ENCODE measurements at places on chromosomes 16 and 17.

GRCh38 chr16:85201574-85201973 lies 89.3 kb upstream of the CIBAR2 start:
- H3K27ac ChIP-seq = peak overlapping the region; percentile 87
- H3K4me1 ChIP-seq = no peaks in the 10 kb centered on the region
- H3K4me3 ChIP-seq = no peak overlapping the region
- H3K27me3 ChIP-seq = no peaks in the 10 kb centered on the region

- H3K4me1 ChIP-seq = peaks cover 4% of the 10 kb centered on the region
- no peak for DNase-seq
- no peak within 1 kb of the TSS for H3K4me3 ChIP-seq
- no peaks in the 10 kb centered on the region for H3K36me3 ChIP-seq
These were observed at the start of gene TRPV3 for GRCh38 chr17:3557768-3558583. Gene TRPV3, minus strand, starts transcription at chr17:3557812. Its CDS starts 2,962 bp downstream, at chr17:3554850.

DNA sequence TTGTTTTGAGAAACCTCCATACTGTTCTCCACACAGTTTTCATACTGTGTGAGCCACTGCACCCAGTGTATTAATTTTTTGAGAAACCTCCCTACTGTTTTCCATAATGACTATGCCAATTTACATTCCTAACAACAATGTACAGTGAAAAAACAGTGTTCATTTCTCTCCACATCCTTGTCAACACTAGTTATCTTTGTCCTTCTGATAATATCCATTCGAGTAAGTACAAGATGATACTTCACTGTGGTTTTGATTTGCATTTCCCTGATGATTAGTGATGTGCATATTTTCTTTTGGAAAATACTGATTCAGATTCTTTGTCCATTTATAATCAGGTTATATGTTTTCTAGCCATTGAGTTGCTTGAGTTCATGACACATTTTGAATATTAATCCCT lies 462.0 kb downstream of the CDH11 start:
- no peak for DNase-seq
- no peaks in the 10 kb centered on the region for H3K4me1 ChIP-seq
- no peaks in the 10 kb centered on the region for H3K36me3 ChIP-seq
- no peak overlapping the region for H3K4me3 ChIP-seq

GRCh38 chr16:10831894-10832886 lies 13.6 kb upstream of the TVP23A start:
- no peak overlapping the region for H3K27ac ChIP-seq
- H3K4me3 ChIP-seq = no peak overlapping the region
- H3K36me3 ChIP-seq = no peaks in the 10 kb centered on the region
- peak; percentile 62 for DNase-seq
- no peaks in the 10 kb centered on the region for H3K27me3 ChIP-seq

- H3K36me3 ChIP-seq = no peaks in the 10 kb centered on the region
- no peak overlapping the region for H3K27ac ChIP-seq
- H3K4me3 ChIP-seq = no peak overlapping the region
- no peaks in the 10 kb centered on the region for H3K27me3 ChIP-seq
These were observed 103.1 kb upstream of the CDH5 start for GRCh38 chr16:66263168-66263972.

DNA sequence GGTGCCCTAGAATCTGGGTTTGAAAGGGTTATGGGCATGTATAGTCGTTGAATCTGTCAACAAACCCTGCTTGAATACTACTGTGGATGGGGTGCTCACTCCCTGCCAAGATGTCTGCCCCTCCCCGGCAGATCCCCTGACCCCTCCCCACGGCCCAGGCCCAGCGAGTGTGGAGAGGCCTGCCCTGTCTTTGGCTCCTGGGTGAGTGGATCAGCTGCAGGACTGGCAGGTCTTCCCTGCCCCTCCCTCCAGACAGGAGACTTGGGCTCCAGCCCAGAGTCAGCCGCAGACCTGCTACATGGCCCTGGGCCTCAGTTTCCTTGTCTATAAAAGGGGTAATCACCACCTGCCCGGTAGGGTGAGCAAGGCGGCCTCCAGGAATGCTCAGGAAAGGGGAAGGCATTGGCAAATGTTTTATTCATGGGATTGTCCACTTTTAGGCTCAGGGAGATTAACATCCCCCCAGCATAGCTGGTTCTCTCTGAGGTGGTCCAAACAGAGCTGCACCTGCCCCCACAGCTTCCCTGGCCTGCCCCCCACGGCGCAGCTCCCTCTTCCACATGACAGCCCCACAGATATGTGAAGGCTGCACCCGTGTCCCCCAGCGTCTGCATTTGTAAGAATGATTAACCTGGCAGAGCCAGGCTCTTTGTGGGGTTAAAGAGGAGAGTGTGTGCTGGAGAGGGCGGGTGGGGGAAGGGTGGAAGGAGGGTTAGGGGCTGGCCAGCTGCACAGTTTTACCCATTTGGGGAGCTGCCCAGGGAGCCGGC lies 18.5 kb upstream of the SPNS2 start:
- H3K36me3 ChIP-seq = no peaks in the 10 kb centered on the region
- H3K4me3 ChIP-seq = no peak overlapping the region
- H3K27me3 ChIP-seq = no peaks in the 10 kb centered on the region
- no peak for DNase-seq
- no peak overlapping the region for H3K27ac ChIP-seq

- no peak for DNase-seq
- H3K36me3 ChIP-seq = no peaks in the 10 kb centered on the region
- H3K4me3 ChIP-seq = no peak overlapping the region
- no peaks in the 10 kb centered on the region for H3K27me3 ChIP-seq
These were observed 51.5 kb upstream of the EMP2 start for GRCh38 chr16:10631886-10632285.

DNA sequence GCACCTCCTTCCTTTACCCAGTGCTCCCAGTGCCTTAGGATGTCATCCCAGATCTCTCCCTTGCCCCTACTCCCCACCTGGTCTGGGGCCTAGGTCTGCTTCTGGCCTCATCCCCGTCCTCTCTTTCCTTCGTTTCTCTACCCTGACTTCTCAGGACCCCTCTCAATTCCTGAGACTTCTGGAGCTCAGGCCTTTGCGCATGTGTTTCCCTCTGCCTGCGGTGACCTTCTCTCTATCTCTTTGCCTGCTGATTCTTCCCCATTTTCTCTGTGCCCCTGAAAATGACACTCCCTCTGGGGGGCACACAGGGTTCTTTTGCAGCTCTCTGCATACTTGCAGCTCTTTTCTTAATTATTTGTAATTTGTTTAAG lies 13.5 kb downstream of the ADORA2B start:
- no peak overlapping the region for H3K27ac ChIP-seq
- no peaks in the 10 kb centered on the region for H3K27me3 ChIP-seq
- H3K36me3 ChIP-seq = no peaks in the 10 kb centered on the region
- H3K4me3 ChIP-seq = no peak overlapping the region

DNA sequence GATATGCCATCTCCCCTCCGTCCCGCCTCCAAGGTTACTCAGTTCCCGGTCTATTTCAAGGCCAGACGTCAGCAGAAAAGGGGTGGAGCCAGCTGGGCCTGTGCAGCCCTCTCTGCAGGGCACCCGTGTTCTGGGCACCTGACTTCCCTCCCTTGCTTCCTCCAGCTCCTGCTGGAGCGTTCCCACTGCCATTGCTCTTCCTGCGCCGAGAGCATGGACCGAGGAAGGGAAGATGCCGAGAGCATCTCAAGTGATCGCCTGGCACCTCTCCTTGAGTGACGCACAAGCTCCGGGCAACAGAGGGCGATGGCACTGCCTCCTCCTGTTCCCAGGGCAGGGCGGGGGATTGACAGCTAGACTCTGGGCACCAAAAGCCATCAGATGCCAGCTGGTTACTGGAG lies 29.4 kb upstream of the NAT9 start:
- no peak for DNase-seq
- peaks cover 5% of the 10 kb centered on the region for H3K4me1 ChIP-seq
- H3K27me3 ChIP-seq = no peaks in the 10 kb centered on the region
- no peak overlapping the region for H3K4me3 ChIP-seq
- no peak overlapping the region for H3K27ac ChIP-seq

DNA sequence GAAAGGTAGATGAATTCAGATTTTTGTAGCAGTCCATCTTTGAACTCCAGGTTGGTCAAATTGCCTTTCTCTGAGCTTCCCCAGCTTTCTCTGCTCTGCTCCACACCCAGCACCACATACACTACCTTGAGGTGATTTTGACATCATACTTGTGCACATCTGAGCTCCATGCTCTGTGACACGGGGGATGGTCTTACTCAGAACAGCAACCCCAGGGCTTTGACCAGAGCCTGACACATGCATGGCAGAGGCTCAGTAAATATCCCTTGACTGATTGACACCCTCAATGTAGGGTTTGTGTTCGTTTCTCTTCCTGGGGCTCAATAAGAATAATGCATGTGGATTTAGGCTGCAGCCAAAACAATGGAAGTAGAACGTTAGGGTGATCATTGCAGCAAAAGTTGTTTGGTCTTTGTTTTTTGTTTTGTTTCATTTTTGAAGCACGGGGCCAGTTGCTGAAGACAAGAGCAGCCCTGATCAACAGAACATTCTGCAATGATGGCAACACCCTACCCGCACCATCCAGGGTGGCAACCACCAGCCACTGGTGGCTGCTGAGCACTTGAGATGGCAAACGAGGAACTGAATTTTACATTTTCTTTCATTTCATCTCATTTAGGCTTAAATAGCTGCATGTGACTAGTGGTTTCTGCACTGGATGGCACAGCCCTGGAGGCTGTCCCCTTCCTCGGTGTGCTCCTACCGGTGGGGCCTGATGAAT lies 224.8 kb upstream of the TNRC6C start:
- peaks cover 53% of the 10 kb centered on the region for H3K4me1 ChIP-seq
- H3K4me3 ChIP-seq = no peak overlapping the region
- H3K27ac ChIP-seq = peak overlapping the region; percentile 89
- no peaks in the 10 kb centered on the region for H3K27me3 ChIP-seq
- DNase-seq = peak; percentile 49
- H3K36me3 ChIP-seq = no peaks in the 10 kb centered on the region

DNA sequence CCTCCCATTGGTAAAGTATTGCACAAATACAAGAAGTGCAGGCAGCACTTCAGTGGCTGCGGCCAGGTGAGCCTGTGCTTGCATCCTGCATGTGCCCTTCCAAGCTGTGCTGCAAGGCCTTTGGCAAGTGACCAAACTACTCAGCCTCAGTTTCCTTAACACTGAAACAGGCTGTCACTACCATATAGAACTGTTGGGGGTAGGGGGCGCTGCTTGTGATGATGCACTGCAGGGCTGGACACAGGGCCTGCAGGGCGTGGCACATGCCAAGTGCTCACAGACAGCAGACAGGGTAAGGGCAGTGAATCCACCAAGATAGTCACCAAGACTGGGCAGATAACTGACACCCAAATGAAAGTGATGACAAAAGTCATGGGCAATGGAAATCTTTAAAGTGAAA lies 65.6 kb upstream of the SREBF1 start:
- peaks cover 31% of the 10 kb centered on the region for H3K36me3 ChIP-seq
- no peaks in the 10 kb centered on the region for H3K4me1 ChIP-seq
- no peak overlapping the region for H3K27ac ChIP-seq
- H3K27me3 ChIP-seq = no peaks in the 10 kb centered on the region
- no peak for DNase-seq

DNA sequence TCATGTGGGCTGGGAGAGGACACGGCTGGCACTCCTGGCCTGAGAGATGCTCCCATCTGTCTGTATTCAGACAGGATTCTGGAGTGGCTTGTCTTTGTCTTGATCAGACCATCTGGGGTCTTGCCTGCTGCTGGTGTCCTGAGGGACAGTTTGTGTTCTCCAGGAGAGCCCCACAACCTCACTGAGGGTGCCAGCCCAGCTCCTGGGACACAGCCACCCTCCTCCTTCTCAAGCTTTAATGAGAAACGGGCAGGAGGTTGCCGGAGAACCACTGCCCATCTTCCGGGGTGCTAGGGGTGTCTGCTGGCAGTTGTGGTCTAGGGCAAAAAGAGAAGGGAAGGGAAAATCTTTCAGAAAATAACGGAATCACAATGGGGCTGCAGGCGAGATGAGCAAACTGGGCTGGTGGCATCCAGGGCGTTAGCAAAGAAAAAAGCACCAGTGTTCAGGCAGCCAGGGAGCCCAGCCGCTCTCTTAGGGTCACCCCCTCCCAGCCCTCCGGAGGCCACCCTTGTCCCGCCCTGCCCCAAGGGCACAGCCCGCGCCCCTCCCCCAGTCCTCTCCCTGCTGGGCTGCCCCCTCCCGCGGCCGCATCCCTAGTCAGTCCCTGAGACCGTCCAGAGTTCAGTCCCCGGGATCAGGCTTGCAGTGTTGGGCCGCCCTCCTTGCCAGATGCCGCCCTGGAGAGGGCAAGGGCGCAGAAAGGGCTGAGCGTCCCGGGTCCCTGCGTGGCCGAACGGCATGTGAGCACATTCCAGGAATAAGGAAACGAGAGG lies 824.7 kb downstream of the KCNJ18 start:
- no peak overlapping the region for H3K4me3 ChIP-seq
- no peak for DNase-seq
- no peaks in the 10 kb centered on the region for H3K4me1 ChIP-seq
- no peaks in the 10 kb centered on the region for H3K36me3 ChIP-seq
- H3K27ac ChIP-seq = no peak overlapping the region

DNA sequence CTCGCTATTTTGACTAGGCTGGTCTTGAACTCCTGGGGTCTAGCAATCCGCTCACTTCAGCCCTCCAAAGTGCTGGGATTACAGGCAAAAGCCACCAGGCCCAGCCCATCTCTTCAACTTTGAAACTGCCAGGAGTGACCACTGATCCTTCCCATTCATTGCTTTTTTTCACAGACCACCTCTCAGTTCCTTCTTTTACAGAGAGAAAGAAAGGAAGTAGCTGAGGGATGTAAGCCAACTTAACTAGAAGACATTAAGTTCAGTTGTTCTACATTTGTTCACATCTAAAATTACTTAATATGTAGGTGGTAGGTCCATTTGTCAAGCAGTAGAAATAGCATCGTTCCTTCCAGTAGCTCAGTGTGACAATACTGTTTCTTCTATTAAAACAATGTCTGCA lies 219.8 kb downstream of the STX8 start:
- H3K4me1 ChIP-seq = no peaks in the 10 kb centered on the region
- H3K36me3 ChIP-seq = no peaks in the 10 kb centered on the region
- DNase-seq = no peak
- no peaks in the 10 kb centered on the region for H3K27me3 ChIP-seq
- H3K4me3 ChIP-seq = no peak overlapping the region

DNA sequence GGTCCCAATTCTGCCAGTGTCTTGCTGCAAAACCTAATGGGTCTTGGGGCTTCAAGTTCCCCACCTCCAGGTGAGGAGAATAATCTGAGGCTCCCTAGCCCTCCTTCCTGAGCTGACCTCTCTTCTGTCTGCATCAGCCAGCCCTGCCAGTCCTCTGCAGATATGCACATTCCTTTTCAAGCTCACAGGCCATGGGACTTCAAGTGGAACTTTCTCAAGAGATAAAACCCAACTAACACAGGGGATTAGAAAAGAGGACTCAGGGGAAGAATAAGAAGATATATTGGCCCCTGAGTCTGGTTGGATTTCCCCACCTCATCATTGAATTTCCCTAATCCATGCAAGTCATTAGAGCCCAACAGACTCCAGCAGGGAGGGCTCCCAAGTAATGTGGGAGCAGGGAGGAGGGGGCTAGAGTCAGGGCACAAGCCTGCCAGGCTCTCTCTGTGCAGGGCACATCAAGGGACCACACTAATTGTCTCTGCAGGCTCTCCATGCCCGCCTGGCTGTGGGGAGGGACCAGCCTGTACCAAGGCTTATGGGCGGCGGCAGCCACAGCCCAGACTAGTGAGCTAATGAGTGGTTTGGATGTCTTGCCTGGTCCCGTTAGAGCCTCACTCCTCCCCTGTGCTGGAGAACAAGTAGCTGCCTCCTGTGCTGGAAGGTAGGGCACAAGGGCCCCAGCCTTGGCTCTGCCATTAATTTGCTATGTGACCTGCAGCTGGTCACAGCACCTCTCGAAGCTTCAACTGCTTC lies 1.2 kb downstream of the KRT14 start:
- no peak overlapping the region for H3K27ac ChIP-seq
- no peaks in the 10 kb centered on the region for H3K4me1 ChIP-seq
- DNase-seq = no peak
- no peaks in the 10 kb centered on the region for H3K36me3 ChIP-seq
